ENCODE measurements at places on chromosomes 7 and 10. TPM values are rescaled to one million over a fixed set of nuclear protein-coding genes. Genes with fewer than 3 reads are reported as not detected.

Gene VIPR2
- total RNA-seq: not detected

Gene LRRC4
- total RNA-seq: not detected

Gene LAMB4
- not detected for total RNA-seq

Gene CALML5
- not detected for total RNA-seq

Gene TAS2R3
- 2.7 TPM for total RNA-seq
